ENCODE measurements at places on chromosomes 13 and 19.

- H3K4me3 ChIP-seq, result no peak overlapping the region
- DNase-seq, result no peak
- H3K27me3 ChIP-seq, result no peaks in the 10 kb centered on the region
- no peaks in the 10 kb centered on the region for H3K36me3 ChIP-seq
- no peaks in the 10 kb centered on the region for H3K4me1 ChIP-seq
Observed at GRCh38 chr19:43678512-43679261, 8.7 kb upstream of the PLAUR start.

- no peak overlapping the region for H3K4me3 ChIP-seq
- H3K4me1 ChIP-seq, result no peaks in the 10 kb centered on the region
- H3K36me3 ChIP-seq, result no peaks in the 10 kb centered on the region
- H3K27me3 ChIP-seq, result no peaks in the 10 kb centered on the region
Observed at GRCh38 chr13:39604756-39605155, 1.8 kb upstream of the LHFPL6 start.

DNA sequence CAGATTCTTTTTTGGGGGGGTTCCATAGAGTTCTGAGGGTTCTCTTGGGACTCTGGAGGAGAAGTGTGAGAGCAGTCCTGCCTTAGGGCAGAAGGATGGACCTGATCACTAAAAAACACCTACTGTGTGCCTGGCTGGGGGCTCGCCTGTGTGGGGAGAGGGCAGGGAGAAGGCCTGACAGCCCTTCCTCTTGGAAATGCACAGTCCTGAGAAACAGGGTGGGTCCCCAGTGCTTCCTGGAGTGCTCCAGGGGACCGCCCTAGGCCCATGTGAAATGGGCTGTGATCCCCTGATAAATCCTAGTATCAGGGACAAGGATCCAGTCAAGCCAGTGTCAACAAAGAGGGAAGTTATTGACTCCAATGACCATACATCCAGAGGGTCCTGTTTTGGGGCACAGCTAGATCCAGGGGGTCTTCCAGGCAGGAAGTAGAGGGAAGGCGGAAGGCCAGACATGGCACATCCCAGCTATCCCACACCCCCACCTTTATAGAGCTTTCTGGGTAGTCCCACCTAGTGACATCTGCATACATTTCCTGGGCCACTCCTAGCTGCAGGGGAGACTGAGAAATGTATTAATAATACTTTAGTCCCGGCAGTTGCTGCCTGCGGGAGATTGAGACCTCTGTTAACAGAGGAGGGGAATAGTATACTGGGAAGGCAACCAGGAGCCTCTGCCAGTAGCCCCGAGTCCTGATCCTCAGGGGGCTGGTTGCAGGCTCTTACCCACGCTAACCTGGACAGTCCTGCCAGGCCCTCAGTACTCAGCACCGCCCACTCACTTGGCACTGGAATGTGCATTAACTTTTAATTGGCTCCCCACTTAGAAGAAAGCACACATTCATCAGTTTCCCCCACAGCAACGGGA, 13.7 kb downstream of the BCKDHA start:
- no peaks in the 10 kb centered on the region for H3K27me3 ChIP-seq
- no peak for DNase-seq
- no peaks in the 10 kb centered on the region for H3K36me3 ChIP-seq
- no peak overlapping the region for H3K4me3 ChIP-seq
- H3K4me1 ChIP-seq, result no peaks in the 10 kb centered on the region
- H3K27ac ChIP-seq, result no peak overlapping the region

DNA sequence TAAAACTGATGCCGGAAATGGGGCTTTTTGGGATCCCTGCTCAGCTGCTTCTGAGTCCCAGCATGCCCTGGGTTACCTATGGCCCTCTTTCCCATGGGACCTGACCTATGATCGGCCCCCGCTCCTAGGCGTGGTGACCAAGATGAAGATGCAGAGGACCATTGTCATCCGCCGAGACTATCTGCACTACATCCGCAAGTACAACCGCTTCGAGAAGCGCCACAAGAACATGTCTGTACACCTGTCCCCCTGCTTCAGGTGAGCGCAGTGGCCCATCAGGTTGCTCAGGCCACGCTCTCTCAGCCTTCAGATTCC, 1.5 kb downstream of the RPS11 start:
- H3K36me3 ChIP-seq, result peaks cover 2% of the 10 kb centered on the region
- no peaks in the 10 kb centered on the region for H3K4me1 ChIP-seq
- no peak overlapping the region for H3K4me3 ChIP-seq
- no peak for DNase-seq
- H3K27me3 ChIP-seq, result no peaks in the 10 kb centered on the region

DNA sequence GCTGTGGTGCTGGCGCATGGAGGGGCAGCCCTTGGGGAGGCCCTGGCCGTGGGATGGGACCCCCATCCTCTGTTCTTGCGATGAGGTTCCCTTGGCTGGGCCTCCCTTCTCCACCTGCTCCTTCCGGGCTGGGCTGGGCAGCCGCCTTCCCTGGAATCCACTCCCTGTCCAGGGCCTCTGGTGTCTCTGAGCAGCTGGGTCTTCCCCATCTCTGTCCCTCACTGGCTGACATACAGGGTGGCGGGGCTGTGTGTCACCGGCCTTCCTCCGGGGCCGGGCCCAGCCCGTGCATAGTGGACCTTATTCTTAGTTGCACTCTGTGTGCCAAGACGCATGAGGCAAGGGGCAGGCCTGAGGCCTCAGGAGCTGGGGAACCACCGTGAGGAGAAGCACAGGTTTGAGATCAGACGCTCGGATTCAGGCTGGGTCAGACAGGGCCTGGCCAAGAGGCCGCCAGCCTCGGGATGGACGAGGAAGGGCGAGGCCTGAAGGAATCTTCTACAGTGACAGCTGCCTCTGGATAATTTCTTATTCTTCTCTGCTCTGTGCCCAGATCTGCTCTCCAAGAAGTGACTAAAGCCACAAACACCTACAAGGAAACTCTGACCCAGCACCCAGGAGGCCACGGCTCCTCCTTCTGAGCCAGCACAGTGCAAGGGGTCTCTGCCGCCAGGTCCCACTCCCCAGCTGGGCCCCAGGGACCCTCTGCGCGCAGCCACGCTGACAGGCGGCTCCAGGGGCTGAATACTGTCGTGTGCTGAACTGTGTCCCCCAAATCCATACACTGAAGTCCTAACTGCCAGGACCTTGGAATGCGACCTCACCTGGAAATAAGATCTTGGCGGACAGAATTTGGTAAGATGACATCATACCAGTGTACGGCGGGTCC, 11.0 kb downstream of the SGTA start:
- no peak for DNase-seq
- H3K27me3 ChIP-seq, result no peaks in the 10 kb centered on the region
- no peaks in the 10 kb centered on the region for H3K36me3 ChIP-seq
- H3K4me3 ChIP-seq, result no peak overlapping the region
- H3K27ac ChIP-seq, result no peak overlapping the region

DNA sequence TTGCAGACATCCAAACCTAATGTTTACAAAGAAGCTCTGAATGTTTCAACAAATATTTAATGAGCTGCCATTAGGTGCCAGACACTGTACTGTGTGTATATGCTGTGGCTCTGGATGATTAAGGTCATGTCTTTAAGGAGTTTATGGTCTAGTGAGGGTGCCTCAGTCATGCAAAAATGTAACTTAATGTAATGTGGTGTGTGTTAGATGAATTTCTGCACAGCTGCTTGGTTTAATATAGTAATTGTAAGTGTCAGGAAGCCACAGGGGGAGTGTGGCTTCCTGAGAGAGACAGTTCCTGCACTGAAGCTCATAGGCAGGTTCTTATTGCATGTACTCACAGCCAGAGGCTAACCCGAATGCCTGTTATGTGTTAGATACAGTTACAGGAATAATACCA, 43.3 kb downstream of the SPATA13 start:
- H3K27ac ChIP-seq, result no peak overlapping the region
- no peaks in the 10 kb centered on the region for H3K27me3 ChIP-seq
- H3K4me1 ChIP-seq, result no peaks in the 10 kb centered on the region
- no peak overlapping the region for H3K4me3 ChIP-seq
- no peaks in the 10 kb centered on the region for H3K36me3 ChIP-seq

DNA sequence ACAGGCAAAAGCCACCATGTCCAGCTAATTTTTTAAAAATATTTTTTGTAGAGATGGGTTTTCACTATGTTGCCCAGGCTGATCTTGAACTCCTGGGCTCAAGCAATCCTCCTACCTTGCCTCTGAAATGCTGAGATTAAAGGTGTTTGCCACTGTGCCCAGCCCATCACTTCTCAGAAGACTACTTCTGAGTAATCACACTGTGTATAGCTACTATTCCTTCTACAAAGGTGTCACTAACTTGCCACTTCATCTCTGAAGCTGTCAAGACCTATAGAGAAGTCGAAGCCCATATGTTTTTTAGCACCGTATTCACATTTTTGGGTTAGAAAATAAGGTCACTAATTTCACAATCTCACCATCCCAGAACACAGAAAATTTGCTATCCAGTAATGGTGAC, 36.0 kb upstream of the FNDC3A start:
- no peak overlapping the region for H3K4me3 ChIP-seq
- H3K4me1 ChIP-seq, result no peaks in the 10 kb centered on the region
- no peaks in the 10 kb centered on the region for H3K36me3 ChIP-seq
- no peak overlapping the region for H3K27ac ChIP-seq
- H3K27me3 ChIP-seq, result no peaks in the 10 kb centered on the region
- DNase-seq, result no peak

- H3K4me1 ChIP-seq, result no peaks in the 10 kb centered on the region
- DNase-seq, result peak; percentile 50
- no peaks in the 10 kb centered on the region for H3K27me3 ChIP-seq
Observed at GRCh38 chr13:111577208-111577828, 256.9 kb downstream of the TEX29 start.

DNA sequence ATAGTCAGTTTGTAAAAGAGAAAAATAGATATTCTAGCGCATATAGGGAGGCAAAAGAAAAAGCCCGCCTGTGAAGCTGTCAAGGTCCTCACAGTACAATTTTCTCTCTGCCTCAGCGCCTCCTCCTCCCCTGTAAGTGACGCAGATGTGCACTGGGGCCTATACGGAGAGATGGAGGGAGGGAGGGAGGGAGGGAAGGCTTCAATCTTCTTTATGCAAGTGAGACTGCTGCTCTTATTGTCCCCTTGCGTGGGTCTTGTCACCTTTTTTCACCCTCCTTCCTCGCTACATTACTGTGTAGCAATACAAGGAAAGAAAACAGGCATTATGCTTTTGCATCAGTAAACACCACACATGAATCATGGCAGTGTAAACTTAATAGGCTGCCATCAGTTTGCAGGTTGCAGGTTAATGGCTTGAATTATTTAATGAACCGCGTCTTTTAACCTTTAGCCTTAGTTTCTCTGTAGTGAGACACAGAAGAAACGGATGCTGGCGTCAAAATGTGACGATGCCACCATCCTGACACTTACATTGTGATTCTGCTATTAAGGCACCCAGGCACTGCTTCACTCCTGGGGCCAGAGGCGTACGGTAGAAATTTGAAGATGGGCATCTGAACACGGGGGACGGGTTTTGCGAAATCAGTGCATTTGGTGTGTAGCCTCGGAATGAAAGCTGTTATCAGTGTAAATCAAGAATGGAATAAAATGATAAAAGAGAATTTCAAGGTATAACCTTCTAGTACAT, at the start of gene KLHL1:
Gene KLHL1, minus strand, starts transcription at position 97 of the 750 bp plus-strand sequence. CDS start 753 bp downstream, outside the sequence.
- no peaks in the 10 kb centered on the region for H3K27me3 ChIP-seq
- H3K4me1 ChIP-seq, result no peaks in the 10 kb centered on the region
- no peak within 1 kb of the TSS for H3K4me3 ChIP-seq

DNA sequence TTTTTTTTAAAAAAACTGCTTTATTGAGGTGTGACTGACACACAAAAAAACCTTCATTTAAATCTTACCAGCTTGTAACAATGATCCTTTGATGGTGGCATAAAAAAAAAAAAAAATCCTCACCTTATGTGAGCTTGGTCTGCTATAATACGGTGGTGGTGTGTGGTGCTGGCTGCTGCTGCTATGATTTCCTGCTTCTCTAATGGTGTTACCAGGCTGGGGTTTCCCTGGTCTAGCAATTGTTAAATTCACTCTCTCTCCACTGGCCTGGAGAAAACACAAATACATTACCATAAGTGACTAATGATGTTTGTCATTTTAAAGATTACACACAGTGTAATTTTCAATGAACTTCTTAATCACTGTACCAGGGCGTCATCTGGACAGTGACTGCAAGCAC, 60.6 kb downstream of the LNX2 start:
- H3K4me1 ChIP-seq, result no peaks in the 10 kb centered on the region
- DNase-seq, result no peak
- peaks cover 2% of the 10 kb centered on the region for H3K36me3 ChIP-seq
- H3K27ac ChIP-seq, result no peak overlapping the region
- no peaks in the 10 kb centered on the region for H3K27me3 ChIP-seq

GRCh38 chr19:4807188-4807587, 15.7 kb downstream of the FEM1A start:
- H3K36me3 ChIP-seq, result no peaks in the 10 kb centered on the region
- H3K27ac ChIP-seq, result no peak overlapping the region
- no peak overlapping the region for H3K4me3 ChIP-seq
- H3K27me3 ChIP-seq, result no peaks in the 10 kb centered on the region

DNA sequence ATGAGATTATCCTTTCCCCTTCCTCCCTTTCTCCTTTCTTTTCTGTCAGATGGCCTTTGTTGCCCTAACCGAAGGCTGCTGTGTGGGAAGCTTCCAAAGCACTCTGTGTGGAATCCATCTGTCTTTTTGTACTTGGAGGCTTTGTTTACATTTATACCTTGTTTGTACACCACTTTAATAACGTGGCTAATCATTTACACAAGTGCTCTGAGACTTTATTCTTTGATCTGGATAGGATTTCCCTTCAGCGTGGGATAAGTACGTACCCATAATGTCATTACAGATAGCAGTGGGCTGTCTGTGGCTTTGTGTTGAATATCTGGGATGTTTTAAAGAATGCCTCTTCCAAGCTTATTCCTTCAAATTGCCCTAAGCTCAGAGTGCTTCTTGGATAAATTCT, 684.7 kb upstream of the SLITRK5 start:
- H3K4me1 ChIP-seq, result no peaks in the 10 kb centered on the region
- no peak overlapping the region for H3K4me3 ChIP-seq
- no peaks in the 10 kb centered on the region for H3K36me3 ChIP-seq
- no peaks in the 10 kb centered on the region for H3K27me3 ChIP-seq

- H3K4me1 ChIP-seq, result no peaks in the 10 kb centered on the region
- H3K4me3 ChIP-seq, result no peak overlapping the region
- no peak overlapping the region for H3K27ac ChIP-seq
- peak; percentile 66 for DNase-seq
- no peaks in the 10 kb centered on the region for H3K36me3 ChIP-seq
Observed at GRCh38 chr13:78595495-78596398, 7.6 kb downstream of the POU4F1 start.

- no peaks in the 10 kb centered on the region for H3K27me3 ChIP-seq
- H3K36me3 ChIP-seq, result peaks cover 6% of the 10 kb centered on the region
- no peak overlapping the region for H3K4me3 ChIP-seq
- no peak overlapping the region for H3K27ac ChIP-seq
Observed at GRCh38 chr19:36409841-36410240, 8.6 kb downstream of the ZFP82 start.

GRCh38 chr13:82330499-82330898, 1551.8 kb downstream of the SLITRK1 start:
- no peaks in the 10 kb centered on the region for H3K27me3 ChIP-seq
- no peaks in the 10 kb centered on the region for H3K4me1 ChIP-seq
- H3K27ac ChIP-seq, result no peak overlapping the region

GRCh38 chr19:2610637-2611482, 91.6 kb downstream of the GNG7 start:
- no peaks in the 10 kb centered on the region for H3K4me1 ChIP-seq
- H3K27ac ChIP-seq, result peak overlapping the region; percentile 94
- H3K4me3 ChIP-seq, result no peak overlapping the region
- no peaks in the 10 kb centered on the region for H3K36me3 ChIP-seq

All from aorta (tissue), 5 donors.